Pulmonary artery endothelial cell (primary cell): ENCODE measurements at places on chromosomes 12 and 14. TPM values are rescaled to one million over a fixed set of nuclear protein-coding genes. Genes with fewer than 3 reads are reported as not detected.

CALM1 gene
- total RNA-seq, result 1,262 and 1,419 TPM in 2 replicates

SLC4A8 gene
- 3.7 and 5.1 TPM in 2 replicates for total RNA-seq

GRCh38 chr12:85322715-85323114, 42.7 kb downstream of the ALX1 start:
- no peak for DNase-seq

DNA sequence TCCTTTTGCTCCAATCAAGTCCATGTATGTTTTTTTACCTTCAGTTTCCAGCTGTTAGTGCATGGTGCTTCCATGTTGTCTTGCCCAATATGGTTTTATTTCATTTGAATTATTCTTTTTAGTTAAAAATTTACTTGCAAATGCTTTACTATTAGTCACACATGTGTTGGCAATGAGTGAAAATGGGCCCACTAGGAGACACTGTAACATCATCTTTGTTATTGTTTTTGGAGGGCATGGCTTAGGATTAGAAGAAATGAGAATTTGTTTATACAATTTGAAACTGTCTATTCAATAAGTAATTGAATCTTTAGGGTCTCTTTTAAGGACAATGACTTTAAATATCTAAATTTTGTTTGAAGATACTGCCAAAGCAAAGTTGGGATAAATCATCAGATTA, 133.7 kb downstream of the BRMS1L start:
- DNase-seq, result no peak

GRCh38 chr12:93180566-93180965, 197.2 kb upstream of the NUDT4 start:
- no peak for DNase-seq

- DNase-seq, result peak; percentile 20
Observed at GRCh38 chr12:77746096-77746495, 84.6 kb upstream of the NAV3 start.

CMKLR1 gene
- total RNA-seq, result 0.13 TPM in 1 of 2 replicates, not detected in the other

RTN1 gene
- total RNA-seq, result 0.78 and 1.5 TPM in 2 replicates

- no peak for DNase-seq
Observed at GRCh38 chr12:54390668-54391551, 6.4 kb upstream of the ZNF385A start.

GRCh38 chr12:18461758-18462157, 200.4 kb downstream of the PIK3C2G start:
- no peak for DNase-seq

FERMT2 gene
- 112 and 125 TPM in 2 replicates for total RNA-seq

CACNA1C gene
- not detected in 2 replicates for total RNA-seq

HPD gene
- total RNA-seq, result not detected in 2 replicates

DNA sequence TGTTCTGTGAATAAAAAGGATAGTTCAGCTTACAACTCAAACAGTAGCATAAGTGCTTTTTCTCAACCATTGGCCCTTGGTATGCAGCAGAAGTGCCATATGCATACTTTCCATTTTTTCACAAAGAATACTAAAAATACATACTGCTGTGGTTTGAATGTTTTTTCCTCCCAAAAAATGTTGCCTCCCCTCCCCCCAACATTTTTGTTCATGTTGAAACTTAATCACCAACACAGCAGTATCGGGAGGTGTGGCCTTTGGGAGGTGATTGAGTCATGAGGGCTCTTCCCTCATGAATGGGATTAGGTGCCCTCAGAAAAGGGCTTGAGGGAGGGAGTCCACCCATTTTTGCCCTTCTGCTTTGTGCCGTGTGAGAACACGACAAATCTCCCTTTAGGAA, 198.6 kb downstream of the ESR2 start:
- DNase-seq, result no peak

GRCh38 chr12:113194971-113195391, 9.5 kb downstream of the RITA1 start:
- no peak for DNase-seq

ST8SIA1 gene
- total RNA-seq, result 0.07 and 0.11 TPM in 2 replicates

PLA2G1B gene
- not detected in 2 replicates for total RNA-seq

TCL1B gene
- not detected in 2 replicates for total RNA-seq

VRTN gene
- total RNA-seq, result not detected in 2 replicates

DNA sequence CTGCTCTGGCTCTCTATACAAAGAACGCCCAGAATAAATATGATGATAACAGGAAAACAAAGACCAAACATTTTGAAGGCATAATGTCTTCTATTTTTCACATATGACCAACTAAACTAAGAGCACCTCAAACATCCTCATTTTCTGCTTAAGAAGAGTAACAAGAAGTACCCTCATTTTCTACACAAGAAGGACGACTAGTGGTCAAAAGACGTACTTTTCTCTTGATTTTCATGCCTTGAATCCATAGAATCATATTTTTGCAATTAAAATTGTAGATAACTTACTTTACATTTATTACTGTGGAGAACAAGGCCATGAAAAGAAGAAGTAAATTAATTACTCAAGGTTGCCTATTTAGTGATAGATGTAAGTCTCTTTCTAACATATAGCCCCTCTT, 358.6 kb downstream of the DUSP6 start:
- DNase-seq, result peak; percentile 40

PTPRQ gene
- not detected in 2 replicates for total RNA-seq

DNA sequence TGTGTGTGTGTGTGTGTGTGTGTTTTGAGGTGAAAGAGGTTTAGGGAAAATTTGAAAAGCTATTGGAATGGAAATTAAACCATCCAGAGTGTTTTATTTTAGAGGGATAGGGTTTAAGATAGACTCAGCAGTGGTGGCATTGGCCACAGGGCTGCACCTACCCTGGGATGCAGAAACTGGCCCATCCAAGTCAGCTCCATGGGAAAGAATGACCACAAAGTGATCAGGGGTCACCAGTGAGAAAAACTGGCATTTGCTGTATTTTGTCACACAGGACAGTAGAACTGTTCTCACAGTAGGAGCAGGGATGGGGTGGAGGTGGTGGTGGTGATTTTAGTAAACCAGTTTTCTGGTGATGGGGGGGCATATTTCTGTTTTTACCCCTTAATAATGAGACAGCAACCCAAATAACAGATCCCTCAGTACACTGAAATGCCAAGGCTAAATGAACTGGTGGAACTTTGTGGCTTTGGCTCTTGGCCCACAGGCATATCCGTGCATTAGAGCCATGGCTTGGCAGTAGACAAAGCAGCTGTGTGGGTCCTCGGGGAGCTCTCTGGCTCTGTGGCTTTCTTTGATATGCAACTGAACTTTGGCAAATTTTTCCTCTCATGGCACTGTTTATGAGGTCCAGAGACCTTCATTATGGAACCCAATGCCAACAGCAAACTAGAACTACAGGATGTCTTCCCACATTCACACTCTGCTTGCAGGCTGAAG, 348.3 kb downstream of the ZFP36L1 start:
- no peak for DNase-seq

DLK1 gene
- not detected in 2 replicates for total RNA-seq

DNA sequence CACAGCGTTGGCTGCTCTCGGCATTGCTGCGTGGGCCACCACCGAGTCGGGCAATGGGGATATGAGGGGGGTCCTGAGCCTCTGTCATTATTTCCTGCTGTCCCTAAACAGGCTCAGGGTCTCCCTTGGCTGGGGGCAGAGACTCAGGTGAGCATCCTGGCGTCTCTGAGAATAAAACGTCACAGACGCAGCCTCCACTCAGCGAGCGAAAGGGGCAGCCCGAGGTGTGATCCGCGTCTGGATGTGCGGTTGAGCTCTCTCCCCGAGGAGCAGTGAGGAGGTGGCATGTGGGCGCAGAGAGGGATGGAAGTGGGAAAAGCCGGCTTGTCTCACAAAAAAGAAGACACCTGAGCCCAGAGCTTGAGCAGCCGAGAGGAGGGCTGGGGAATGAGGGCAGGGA, 62.6 kb downstream of the GALNT9 start:
- no peak for DNase-seq

P2RX2 gene
- not detected in 2 replicates for total RNA-seq

HSPA2 gene
- 3.9 and 5.5 TPM in 2 replicates for total RNA-seq

DNA sequence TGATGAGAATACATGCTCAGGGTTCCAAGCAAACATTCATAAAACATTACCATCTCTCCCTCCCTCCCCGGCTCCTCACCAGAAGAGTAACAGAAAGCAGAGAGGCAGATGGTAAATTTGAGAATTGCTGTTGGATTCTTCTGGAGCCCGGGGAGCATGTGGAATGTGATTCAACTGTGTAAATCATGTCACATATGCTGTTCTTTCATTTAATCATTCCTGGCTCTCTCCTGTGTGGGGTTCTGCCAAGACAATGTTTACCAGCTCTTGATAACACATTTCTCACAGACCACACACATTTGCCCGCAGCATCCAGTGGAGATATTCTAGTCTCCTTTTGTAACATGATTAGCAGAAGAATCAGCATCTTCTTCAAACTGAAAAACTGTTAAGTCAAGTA, 23.4 kb upstream of the NR2C1 start:
- DNase-seq, result no peak

IRAK3 gene
- 9.4 and 15.5 TPM in 2 replicates for total RNA-seq

GRCh38 chr14:57660208-57660607, 166.6 kb upstream of the CCDC198 start:
- DNase-seq, result no peak

DNA sequence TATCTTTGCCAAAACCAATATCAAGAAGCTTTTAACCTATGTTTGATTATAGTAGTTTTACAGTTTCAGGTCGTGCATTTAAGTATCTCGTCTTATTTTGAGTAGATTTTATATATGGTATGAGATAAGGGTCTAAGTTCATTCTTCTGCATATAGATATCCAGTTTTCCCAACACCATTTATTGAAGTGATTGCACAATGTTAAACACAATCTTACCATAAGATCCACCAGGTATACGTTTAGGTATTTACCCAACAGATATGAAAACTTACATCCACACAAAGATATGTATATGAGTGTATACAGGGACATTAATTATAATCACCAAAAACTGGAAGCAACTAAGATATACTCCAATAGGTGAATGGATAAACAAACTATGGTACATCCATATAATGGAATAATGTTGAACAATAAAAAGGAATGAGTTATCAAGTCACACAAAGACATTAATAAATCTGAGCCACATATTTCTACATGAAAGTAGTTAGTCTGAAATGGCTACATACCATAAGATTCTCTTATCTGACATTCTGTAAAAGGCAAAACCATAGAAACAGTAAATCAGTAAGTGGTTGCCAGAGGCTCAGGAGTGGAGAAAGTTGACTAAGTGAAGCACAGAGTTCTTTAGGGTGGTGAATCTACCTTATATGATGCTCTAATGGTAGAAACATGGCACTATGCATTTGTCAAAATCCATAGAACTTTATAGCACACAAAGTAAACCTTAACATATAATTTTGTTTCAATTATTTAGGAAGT, 222.6 kb downstream of the NUAK1 start:
- no peak for DNase-seq

- no peak for DNase-seq
Observed at GRCh38 chr12:110005319-110005973, 6.2 kb downstream of the ANKRD13A start.

OR6C74 gene
- not detected in 2 replicates for total RNA-seq

GRCh38 chr12:56231184-56231582, 1.3 kb downstream of the SLC39A5 start:
- DNase-seq, result no peak

DNA sequence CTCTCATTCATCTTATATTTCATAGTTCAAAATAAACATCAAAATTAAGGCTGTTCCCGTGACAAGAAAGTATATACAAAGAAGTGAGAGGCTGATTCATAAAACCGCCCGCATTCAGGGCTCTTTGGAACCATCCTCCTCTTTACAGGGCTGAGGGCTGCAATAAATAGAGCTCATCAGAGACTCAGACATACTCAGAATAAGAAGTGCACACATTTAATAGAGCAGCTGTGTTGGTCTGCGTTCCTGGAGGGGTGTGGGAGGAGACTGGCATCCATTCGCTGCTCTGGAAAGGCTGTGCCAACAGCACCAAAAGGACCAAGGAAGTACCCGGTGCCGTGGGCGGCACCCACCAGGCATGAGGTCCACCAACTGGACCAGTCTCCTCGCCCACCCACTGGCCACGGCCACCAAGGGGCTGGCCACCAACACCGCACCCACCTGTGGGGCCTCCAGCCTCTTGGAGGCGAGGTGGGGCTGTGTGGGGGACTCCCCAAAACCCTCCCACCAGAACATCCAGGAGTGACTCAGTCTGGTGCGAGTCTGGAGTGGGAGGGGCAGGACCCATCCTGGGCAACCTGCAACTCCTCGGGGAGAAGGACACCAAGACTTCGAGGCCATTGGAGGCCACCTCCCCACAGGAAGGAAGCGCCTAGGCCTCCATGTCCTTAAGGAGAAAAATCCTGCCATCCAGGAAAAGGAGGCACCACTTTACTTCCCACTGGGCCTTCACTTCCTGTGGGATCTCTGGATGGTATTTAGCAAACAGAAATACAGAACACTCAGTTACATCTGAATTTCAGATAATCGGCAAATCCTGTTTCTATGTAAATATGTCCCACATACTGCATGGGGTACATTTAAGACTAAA, 32.7 kb downstream of the VCPKMT start:
- DNase-seq, result no peak

GRCh38 chr14:24283796-24284460, 12.5 kb upstream of the RABGGTA start:
- DNase-seq, result no peak

GRCh38 chr14:103128631-103129300, 5.5 kb downstream of the TNFAIP2 start:
- no peak for DNase-seq

DNA sequence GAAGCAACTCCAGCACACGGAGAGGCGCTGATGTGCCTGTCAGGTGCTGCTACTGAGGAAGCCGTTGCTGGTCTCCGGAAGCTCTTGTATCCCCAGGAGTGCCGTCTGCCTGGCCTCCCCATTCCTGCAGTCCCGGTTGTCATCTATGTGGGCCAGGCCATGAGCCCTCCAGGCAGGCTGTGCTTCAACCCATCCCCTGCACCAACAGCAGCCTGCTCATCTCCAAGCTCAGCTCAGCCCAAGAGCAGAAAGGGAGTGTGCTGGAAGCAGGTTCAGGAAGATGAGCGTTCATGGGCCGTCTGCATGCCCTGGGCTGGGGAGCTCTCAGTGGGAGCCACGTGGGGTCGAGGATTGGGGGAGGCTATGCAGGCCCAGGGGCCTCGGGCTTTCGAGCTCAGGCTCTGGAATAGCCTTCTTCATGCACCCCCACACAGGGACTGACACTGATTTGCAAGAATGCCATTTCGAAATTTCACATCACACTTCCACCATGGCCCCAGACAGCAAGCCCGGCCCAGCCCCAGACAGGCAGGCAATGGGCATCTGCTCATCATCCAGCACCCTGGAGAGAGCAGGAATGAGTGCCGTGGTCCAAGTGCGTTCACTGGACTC, 164.5 kb downstream of the KIF26A start:
- no peak for DNase-seq

INHBC gene
- total RNA-seq, result not detected in 2 replicates

OLR1 gene
- not detected in 2 replicates for total RNA-seq
